ENCODE measurements at places on chromosomes 5 and 9.

GRCh38 chr5:163995206-163995605 lies 489.8 kb downstream of the MAT2B start:
- DNase-seq: no peak

- DNase-seq: no peak
Observed at GRCh38 chr5:32505756-32506155, 61.2 kb upstream of the ZFR start.

DNA sequence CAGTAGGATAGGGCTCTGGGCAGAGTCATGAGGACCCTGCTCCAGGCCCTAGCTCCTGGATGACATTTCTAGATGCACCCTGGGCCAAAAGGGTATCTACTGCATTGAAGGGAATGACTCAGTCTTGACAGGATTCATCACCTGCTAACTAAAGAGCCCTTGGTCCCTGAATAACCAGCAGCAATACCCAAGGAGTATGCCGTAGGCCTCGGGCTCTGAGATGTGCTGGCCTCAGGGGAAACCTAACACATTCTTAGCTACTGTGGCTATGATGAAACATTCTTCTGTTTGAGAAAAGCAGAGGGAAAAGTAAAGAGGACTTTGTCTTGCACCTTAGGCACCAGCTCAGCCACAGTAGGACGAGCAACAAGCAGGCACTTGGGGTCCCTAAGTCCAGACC lies 89.5 kb upstream of the SLC1A1 start:
- no peak for DNase-seq

- DNase-seq: no peak
Observed at GRCh38 chr9:29806937-29807618, 2233.8 kb upstream of the C9orf72 start.

- no peak for DNase-seq
Observed at GRCh38 chr5:135851186-135851914, 16.9 kb downstream of the SLC25A48 start.

GRCh38 chr9:96599298-96599697 lies 20.3 kb downstream of the CDC14B start:
- DNase-seq: no peak

DNA sequence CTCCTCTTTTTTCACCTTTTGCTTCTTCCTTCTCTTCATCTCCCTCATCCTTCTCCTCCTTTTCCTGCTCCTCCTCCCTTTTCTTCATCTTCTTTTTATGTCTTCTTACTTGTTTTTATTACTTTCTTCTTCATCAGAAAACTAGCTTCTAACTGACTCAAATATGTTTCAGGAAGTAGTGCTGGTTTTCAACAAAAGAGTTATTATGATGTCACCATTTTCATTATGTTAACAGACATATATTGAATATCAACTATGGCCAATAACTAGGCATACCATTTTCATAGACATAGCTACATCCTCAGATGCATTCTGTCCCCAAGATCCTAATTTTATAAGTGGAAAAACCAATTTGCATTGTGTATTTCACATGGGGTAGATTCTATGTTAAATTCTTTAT lies 252.9 kb upstream of the PAPPA start:
- no peak for DNase-seq

GRCh38 chr5:144549580-144549979 lies 378.9 kb downstream of the KCTD16 start:
- no peak for DNase-seq

DNA sequence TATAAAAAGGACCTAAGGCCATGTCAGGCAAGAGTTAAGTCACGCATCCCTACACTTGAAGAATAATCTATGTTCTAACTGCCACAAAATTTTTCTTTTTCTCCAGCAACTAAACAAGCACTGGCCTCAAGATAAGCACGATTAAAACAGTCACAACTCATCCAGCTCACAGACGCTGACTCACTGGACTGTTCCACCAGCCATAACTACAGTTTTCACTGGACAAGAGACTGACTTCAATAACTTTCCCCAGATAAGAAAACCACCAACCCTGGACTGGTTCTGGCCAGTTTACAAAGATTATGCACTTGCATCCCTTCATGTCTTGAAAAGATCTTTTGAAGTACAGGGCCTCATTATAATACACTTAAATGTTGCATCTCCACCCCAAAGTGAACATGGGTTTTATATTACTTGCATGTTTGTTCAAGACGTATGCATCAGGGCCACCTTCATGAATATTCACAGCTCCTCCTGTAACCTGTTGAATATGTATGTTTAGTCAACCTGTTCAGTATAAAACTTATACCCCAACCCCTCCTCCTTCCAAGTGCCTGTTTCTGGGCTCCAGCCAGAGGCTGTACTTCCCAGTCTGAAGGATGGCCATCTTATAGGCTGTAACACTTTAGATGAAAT lies 129.3 kb upstream of the EPB41L4A start:
- DNase-seq: no peak

- DNase-seq: no peak
Observed at GRCh38 chr5:82314964-82315758, 37.0 kb upstream of the RPS23 start.

GRCh38 chr5:40665635-40666298 lies 13.9 kb upstream of the PTGER4 start:
- DNase-seq: no peak

GRCh38 chr5:96214442-96215197 lies 218.4 kb downstream of the PCSK1 start:
- no peak for DNase-seq

GRCh38 chr5:102910240-102911226 lies 155.4 kb downstream of the PAM start:
- no peak for DNase-seq

DNA sequence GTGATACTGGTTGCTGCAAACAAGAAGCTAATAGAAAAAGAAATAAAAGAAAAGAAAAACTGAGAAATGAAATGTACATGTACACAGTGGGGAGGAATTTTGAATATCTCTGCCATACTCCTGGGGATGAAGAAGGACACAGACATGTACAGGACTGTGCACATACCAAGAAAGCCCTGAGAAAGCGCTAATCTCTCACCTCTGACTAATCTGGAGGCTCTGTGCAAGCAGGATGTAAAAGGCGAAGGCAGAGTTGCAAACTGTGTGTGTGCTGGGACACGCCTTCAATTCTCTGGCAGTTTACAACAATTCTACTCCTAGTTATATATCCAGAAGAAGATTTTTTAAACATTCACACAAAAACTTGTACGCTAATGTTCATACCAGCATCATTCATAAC lies 211.4 kb downstream of the KIAA0825 start:
- no peak for DNase-seq

- no peak for DNase-seq
Observed at GRCh38 chr5:1262381-1262780, 32.5 kb downstream of the TERT start.

Measured in GM12891 (cell line).